ENCODE measurements at places on chromosomes 13 and 19. TPM values are rescaled to one million over a fixed set of nuclear protein-coding genes. Genes with fewer than 3 reads are reported as not detected.

GRCh38 chr19:40081411-40081810, 9.3 kb downstream of the ZNF780A start:
- DNase-seq = no peak

- no peak for DNase-seq
Observed at GRCh38 chr13:37775871-37776270, 93.7 kb downstream of the TRPC4 start.

The NBEA gene
- 16.1 TPM for total RNA-seq

- DNase-seq = no peak
Observed at GRCh38 chr13:26024558-26024957, 27.3 kb downstream of the SHISA2 start.

DNA sequence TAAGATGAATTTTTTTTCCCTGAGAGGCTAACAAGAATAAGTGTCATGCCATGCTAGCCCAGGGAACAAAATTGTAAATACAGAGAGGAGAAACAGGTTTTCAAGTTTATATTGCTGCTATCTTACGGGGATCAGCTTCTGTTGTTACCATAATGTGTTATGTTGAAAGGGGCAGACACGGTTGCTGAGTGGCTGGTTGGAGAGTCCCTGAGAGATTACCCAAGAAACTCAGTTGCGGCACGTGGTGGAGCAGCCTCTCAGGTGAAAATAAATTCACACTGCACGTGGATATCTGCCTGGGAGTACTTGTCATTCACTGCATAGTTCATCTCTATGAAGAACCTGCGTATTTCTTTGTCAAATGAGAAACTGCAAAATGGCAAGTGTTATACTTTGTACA, 293.6 kb downstream of the TDRD3 start:
- DNase-seq = no peak

The LAIR2 gene
- total RNA-seq = not detected

The MBD3L5 gene
- total RNA-seq = not detected

- DNase-seq = no peak
Observed at GRCh38 chr19:38284422-38284821, 19.6 kb upstream of the C19orf33 start.

All from H7 (cell line).